HFFc6 (cell line): ENCODE measurements at places on chromosomes 12 and 14. TPM values are rescaled to one million over a fixed set of nuclear protein-coding genes. Genes with fewer than 3 reads are reported as not detected.
A peak's percentile ranks its signal among the peaks of the same experiment; 100 is the strongest.

DNA sequence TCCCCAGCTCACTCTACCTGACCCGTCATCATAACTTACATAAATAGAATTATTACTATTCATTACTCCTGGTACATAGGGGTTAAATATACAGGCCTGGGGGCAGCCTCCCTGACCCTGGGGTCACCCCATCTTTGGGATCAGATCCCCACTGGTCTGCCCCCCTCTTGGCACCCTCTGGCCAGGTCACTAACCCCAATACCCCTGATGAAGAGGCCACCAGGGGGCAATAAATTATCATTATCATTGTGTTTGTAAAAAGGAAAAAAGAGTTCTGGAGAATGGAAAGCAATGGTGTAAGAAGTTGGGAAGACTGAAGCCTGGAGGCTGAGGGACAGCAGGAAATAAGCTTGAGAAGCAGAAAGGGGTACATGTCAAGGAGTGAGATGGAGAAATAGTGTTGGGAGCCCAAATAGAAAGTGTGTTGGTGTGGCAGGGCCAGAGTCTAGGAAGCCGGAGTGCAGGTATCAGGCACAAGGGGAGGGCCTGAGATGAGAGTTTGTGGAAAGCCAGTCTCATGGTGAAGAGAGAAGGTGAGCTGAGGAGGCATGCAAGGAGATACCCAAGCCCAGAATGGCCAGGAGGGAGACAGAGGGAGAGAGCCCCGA, 6.1 kb upstream of the AAAS start:
- peaks cover 20% of the 10 kb centered on the region for H3K4me1 ChIP-seq
- peaks cover 13% of the 10 kb centered on the region for H3K27me3 ChIP-seq
- no peaks in the 10 kb centered on the region for H3K36me3 ChIP-seq
- no peak overlapping the region for H3K4me3 ChIP-seq
- DNase-seq: no peak

DNA sequence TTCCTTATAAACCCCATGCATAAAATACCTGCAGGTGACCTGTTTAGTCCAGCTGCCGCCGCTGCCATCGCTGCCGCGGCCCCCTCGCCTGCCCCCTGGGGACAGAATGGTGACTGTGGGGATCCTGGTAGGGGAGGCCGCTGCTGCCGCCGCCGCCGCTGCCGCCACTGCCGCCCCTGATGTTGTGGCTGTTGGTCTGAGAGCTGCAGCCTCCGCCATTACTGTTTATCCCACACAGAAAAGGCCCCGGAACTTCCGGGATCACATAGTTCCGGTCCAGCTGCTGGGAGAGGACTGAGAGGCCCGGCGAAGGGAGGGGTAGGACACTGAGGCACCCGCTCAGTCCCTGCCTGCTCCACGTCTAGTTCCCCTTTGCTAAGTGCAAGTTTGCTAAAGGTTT, 244.9 kb downstream of the C12orf50 start:
- H3K4me3 ChIP-seq: no peak overlapping the region
- H3K36me3 ChIP-seq: 0 out of 2 replicates have a peak, but pooled peaks cover 6% of the 10 kb centered on the region
- DNase-seq: no peak
- H3K4me1 ChIP-seq: no peaks in the 10 kb centered on the region

- H3K4me1 ChIP-seq: peaks cover 90% of the 10 kb centered on the region
- peak overlapping the region; percentile 83 for H3K4me3 ChIP-seq
- DNase-seq: peak; percentile 96
- H3K27me3 ChIP-seq: no peaks in the 10 kb centered on the region
- H3K36me3 ChIP-seq: peaks cover 11% of the 10 kb centered on the region; the same call in 1 of the 2 replicates
Measured at GRCh38 chr12:65565601-65566560, 258.4 kb upstream of the HMGA2 start.

DNA sequence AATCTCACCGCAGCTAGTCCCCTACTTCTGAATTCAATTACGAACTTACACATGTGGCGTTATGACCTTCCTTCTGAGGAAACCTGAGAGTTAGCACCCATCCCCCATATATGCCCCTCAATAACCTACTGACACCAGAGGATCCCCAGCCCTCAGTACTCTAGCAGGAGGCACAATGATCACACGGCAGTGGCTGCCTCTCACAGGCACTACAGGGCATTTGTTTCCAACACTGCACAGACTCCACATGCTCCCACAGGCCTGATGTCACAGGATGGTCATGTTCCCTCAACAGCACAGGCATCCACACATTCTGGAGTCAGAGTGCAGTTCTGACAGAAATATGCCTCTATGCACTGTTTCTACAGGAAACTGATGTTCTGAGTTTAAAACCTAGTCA, 17.4 kb downstream of the PPP1CC start:
- no peak overlapping the region for H3K27ac ChIP-seq
- DNase-seq: no peak
- no peaks in the 10 kb centered on the region; the same call in 1 of the 2 replicates for H3K27me3 ChIP-seq
- no peak overlapping the region for H3K4me3 ChIP-seq

DNA sequence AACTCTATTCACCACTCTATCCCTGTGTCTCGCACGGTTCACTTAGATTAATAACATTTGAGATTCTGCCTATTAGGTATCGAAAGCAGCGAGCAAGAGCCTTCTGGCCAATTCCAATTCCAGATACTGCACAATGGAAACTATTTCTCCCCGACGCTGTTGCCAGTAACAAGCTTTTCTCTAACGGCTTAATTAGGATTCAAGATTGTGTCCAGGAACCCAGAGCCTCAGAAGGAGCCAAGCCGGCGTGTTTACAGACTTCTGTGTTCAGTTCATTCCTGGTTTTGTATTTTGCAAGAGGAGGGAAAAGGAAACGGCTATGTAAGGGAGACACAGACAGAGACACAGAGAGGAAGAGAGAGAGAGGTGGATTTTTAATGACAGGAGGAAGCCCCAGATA, 185.6 kb downstream of the DICER1 start:
- no peak for DNase-seq
- H3K27me3 ChIP-seq: peaks cover 2% of the 10 kb centered on the region; the same call in 1 of the 2 replicates

- no peak overlapping the region for H3K27ac ChIP-seq
- no peak overlapping the region for H3K4me3 ChIP-seq
- H3K36me3 ChIP-seq: peaks cover 9% of the 10 kb centered on the region
- H3K4me1 ChIP-seq: no peaks in the 10 kb centered on the region
- peaks cover 26% of the 10 kb centered on the region for H3K27me3 ChIP-seq
Measured at GRCh38 chr12:49552014-49552413, 13.2 kb downstream of the KCNH3 start.

MGP gene
- total RNA-seq: not detected in 3 replicates

RIMBP2 gene
- not detected in 3 replicates for total RNA-seq
